AG08396 (cell line): ENCODE measurements at places on chromosomes 5 and 9.

DNA sequence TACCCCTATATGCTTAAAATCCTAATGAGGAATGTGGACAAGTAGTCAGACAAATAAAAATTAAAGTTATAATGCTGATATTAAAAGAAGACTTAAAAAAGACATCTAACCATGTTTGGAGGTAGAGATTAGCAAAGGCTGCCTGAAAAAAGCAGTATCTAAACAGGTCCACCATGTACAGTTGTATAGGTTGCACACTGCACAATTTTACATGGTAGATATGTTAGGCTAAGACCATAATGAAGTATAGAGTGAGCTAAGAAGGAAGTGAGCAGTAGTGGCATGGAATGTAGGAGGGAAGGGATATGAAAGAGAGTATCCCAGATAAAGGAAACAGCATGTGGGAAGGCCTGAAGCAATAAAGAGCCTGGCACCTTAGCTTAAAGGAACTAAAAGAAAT is 51.1 kb downstream of the MAMDC2 start:
- no peak for DNase-seq

GRCh38 chr9:7676609-7677156 is 122.9 kb downstream of the DMAC1 start:
- DNase-seq: no peak

- DNase-seq: no peak
Observed at GRCh38 chr5:89712134-89712700, 697.3 kb downstream of the CETN3 start.

GRCh38 chr5:120270498-120270897 is 193.6 kb upstream of the PRR16 start:
- DNase-seq: no peak

DNA sequence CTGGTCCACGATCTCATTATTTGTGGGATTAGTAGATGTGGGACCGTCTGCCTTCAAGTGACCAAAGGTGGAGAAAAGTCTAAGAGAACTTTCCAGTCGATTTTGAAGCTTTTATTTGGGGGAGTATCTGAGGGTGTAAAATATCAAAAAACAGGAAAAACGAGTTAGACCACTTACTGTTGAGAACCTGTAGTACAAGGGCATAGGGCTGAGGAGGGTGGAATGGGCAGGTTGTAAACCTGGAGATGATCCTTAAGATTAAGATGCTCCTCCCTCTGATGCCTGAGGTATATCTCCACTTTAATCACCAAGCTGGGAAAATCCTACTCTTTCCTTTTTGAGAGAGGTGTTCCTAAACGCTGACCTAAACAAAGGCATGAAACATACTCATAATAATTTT is 32.0 kb upstream of the GTF2H2C start:
- DNase-seq: no peak
